Mucosa of descending colon (tissue), 3 donors: ENCODE measurements at places on chromosomes 5 and 9.

DNA sequence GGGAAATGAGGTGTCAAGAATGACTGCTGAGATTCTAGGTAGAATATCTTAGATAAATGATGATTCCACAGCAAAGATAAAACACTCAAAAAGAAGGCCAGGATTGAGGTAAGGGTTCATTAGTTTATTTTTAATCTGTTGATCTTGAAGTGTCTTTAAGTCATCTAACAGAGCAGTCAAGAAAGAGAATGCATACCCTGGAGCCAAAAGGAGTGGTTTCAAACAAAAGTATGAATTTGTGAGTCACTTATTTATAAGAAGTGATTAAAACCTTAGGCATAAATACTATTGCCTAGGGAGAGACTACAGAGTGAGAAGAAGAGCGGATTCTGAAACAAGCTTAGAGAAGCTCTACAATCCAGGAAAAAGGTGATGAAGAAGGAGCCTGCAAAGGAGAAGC lies 541.0 kb downstream of the DTWD2 start:
- no peak for DNase-seq

GRCh38 chr5:127609011-127609410 lies 39.9 kb upstream of the CTXN3 start:
- no peak for DNase-seq

DNA sequence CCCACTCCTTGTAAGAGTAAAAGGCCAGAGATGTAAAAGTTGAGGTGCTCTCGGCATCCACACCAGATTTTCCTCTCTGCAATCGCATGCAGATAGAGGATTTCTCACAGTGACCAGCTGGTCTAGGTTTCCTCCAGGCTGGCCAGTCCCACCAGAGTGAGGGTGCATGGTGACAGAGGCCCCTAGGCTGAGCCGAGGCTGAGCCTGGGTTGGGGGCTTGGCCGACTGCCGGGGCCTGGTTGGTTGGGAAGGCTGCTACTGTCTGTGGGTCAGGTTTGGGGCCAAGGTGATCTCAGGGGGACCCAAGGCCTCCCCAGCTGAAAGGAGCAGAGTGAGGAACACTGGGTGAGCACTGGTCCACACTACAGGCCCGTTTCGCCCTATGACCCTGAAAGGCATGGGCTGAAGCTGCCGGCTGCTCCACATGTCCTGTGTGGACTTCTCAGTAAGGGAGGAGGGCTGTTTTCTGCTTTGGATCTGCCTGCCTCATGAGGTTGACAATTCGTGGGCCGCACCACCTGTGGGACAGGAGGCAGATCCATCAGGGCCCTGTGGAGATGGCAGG lies 400.8 kb upstream of the IRX4 start:
- no peak for DNase-seq

DNA sequence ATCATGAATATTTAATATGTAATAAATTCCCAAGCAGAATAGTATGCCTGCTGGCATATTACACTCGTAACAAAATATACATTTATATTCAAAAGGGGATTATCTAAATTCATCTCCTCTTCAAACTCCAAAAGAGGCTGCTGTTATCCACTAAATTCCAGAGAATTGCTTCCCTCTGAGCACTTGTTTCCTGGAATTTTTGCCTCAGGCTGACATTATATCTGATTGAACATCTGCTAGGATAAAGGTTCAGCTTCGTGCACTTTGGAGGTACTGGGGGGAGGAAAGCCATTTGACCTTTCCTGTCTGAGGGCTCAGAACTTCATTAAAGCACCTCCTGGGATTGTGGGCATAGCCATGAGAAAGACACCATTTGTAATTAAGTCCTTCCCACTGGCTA lies 4.3 kb upstream of the HAPLN1 start:
- DNase-seq, result no peak

GRCh38 chr5:112356178-112356956 lies 62.7 kb downstream of the EPB41L4A start:
- no peak for DNase-seq

- no peak for DNase-seq
Measured at GRCh38 chr9:34985311-34985899, 4.1 kb upstream of the DNAJB5 start.

- DNase-seq, result no peak
Measured at GRCh38 chr5:71969460-71969859, 137.8 kb upstream of the MAP1B start.

DNA sequence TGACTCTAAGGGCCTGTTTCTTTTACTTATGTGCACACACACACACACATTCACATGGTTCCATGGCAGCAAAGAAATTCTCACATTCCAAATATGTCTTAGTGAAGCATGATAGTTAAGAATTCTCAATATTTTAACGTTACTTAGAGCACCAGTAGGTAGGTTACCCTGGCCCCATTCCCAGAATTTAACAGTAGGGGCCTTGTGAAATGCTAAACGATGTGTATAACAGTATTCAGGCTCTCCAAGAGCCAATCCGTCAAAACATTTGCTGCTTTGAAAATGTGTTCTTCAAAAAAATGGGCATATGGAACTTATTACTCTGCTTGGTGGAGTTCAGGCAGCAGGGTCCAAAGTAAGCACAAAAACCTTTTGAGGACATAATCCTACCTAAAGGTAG lies 93.7 kb upstream of the DAB2 start:
- no peak for DNase-seq

GRCh38 chr9:36207546-36208012 lies 16.9 kb downstream of the CLTA start:
- DNase-seq, result no peak

DNA sequence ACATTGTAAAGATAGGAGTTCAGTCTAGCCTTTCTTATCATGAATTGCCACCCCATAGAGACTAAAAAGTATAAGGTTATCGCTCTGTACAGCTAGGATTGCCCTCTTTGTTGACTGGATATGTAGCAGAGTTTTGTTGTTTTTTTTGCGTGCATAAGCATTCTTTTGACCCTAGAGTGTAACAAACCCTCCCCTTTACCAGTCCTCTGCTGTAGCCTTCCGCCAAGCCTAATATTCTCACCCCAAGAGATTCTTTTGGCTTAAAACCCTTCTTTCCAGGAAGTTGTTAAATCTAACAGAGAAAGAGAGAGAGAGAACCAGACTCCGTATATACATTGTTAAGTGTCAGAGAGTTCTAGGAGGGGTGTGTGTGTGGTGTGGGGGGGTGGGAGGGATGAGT lies 113.9 kb downstream of the FGF1 start:
- no peak for DNase-seq

DNA sequence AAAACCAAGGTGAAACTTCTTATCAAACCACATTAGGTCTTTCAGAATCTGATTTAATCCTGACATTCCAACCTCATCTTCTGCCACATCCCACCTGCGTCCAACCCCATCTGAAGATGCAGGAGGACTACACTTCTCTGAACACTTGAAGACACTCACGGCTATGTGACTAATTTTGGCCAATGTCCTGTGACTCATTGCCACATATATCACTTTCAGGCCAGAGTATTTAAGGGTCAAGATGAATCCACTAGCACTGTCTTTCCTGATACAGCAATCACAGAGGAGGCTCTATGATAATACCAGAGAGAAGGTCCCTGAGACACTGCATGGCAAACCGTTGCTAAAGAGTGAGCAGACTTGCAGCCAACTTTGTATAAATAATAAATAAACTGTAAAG lies 323.4 kb downstream of the NR2F1-AS1 start:
- no peak for DNase-seq

DNA sequence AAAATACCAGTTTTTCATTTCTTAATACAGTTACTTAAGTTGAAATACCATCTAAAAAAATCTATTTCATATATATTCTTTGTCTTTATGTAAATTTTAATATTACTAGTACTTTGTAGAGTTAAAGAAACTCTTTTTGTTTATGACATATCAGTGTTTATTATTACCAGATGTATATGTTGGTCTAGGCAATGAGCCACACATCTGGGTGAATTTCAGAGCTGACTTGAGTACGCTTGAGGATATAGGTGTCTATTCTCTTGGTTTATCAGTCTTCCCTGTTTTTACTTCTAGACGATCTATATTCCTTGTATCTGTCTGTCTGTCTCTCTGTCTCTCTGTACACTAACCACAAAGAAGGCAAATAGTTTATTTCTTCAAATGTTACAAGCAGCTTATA lies 2.9 kb downstream of the SMAD5 start:
- no peak for DNase-seq

GRCh38 chr5:142977363-142978051 lies 207.3 kb downstream of the ARHGAP26 start:
- DNase-seq, result no peak

GRCh38 chr5:89016741-89017303 lies 133.8 kb upstream of the MEF2C start:
- DNase-seq, result no peak

- DNase-seq, result no peak
Measured at GRCh38 chr9:20271096-20271495, 351.2 kb downstream of the MLLT3 start.
